ENCODE measurements at places on chromosomes 6 and 20.

GRCh38 chr6:5318617-5319272, 57.4 kb downstream of the FARS2 start:
- DNase-seq, result no peak

GRCh38 chr6:15453622-15454021, 207.8 kb downstream of the JARID2 start:
- no peak for DNase-seq

GRCh38 chr6:157280157-157280556, 43.2 kb downstream of the TMEM242 start:
- DNase-seq, result no peak

GRCh38 chr6:50369996-50370395, 320.3 kb upstream of the DEFB112 start:
- DNase-seq, result no peak

DNA sequence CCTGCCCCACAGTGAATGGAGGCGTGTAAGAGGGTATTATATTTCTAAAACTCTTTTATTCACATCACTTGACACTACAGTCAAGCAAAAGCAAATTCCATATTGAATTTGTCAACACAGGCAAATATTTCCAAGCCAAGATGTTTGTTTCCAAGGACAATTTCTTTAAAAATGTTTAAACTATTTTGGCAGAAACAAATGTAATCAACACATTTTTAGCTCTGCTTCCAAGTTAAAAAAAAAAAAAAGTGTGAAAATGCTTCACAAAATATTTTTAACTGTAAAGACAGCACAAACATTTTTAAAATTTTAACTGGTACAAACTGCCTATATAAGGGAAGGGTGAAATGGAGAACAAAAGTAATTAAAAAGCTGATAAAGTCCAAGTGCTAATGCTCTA, 44.9 kb upstream of the DST start:
- DNase-seq, result no peak

DNA sequence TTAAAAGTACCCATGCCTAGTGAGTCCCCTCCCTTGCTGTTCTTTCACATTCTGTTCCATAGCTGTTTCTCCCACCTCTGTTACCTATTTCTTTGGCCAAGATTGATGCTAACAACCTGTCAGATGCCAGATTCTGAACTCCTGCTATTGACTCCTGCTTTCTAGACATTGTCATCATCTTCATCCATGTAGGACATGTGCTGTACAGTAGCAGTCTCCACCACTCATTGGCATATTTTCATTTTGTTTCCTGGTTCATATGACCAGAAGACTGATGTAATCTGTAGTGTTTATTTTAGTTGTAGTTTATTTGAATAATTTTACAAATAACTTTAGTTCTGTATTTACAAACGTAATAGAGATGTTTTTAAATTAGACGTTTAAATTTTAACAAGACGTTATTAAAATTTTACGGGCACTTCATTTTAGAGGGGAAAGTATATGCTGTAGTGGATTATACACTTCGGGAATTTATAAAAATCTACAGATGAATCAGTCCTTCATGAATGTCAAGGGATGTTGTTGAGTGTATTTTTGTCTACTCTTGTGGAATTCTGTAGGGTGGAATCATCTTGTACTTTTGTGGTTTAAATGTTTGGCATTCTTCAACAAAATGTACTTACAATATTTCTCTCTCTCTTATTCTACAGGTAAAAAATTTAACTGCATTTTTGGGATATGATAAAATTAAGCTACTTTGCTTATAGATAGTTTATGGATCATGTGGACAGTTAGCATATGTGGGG, 34.1 kb downstream of the TRMT11 start:
- DNase-seq, result no peak

- DNase-seq, result no peak
These were observed 124.7 kb upstream of the ZNF217 start for GRCh38 chr20:53718142-53719021.

GRCh38 chr6:162181111-162181510, 546.5 kb downstream of the PRKN start:
- DNase-seq, result no peak

DNA sequence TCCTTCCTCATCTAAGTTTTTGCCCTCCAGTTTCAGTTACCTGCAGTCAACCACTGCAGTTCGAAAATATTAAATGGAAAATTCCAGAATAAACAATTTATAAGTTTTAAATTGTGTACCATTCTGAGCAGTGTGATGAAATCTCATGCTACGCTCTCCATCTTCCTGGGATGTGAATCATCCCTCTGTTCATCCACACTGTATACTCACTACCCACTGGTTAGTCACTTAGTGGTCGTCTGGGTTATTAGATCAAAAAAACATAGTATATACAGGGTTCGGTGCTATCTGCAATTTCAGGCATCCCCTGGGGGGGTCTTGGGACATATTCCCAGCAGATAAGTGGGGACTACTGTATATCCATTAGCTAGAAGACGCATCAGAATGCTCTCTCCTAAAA, 151.9 kb upstream of the SLC22A16 start:
- no peak for DNase-seq

GRCh38 chr6:164034602-164035140, 620.2 kb downstream of the QKI start:
- DNase-seq, result no peak

DNA sequence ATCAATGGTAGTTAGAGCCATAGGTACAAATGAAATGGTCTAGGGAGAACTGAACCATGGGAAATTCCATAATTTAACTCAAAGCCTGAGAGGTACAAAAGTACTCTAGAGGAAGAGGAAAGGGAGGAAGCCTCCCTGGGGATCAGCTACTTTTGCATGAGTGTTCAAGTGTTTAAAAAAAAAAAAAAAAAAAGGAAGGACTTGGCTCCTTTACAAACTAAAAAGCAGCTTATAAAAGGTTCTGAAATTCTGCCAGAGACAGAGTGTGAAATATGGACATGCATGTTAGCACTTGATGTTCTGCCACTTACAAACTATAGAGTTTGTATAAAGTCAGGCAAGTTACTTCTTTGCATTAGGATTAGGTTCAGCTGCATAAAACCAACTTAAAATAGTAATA, 290.0 kb downstream of the TBC1D7 start:
- DNase-seq, result no peak

GRCh38 chr20:46640044-46640443, 11.2 kb downstream of the SLC13A3 start:
- no peak for DNase-seq

DNA sequence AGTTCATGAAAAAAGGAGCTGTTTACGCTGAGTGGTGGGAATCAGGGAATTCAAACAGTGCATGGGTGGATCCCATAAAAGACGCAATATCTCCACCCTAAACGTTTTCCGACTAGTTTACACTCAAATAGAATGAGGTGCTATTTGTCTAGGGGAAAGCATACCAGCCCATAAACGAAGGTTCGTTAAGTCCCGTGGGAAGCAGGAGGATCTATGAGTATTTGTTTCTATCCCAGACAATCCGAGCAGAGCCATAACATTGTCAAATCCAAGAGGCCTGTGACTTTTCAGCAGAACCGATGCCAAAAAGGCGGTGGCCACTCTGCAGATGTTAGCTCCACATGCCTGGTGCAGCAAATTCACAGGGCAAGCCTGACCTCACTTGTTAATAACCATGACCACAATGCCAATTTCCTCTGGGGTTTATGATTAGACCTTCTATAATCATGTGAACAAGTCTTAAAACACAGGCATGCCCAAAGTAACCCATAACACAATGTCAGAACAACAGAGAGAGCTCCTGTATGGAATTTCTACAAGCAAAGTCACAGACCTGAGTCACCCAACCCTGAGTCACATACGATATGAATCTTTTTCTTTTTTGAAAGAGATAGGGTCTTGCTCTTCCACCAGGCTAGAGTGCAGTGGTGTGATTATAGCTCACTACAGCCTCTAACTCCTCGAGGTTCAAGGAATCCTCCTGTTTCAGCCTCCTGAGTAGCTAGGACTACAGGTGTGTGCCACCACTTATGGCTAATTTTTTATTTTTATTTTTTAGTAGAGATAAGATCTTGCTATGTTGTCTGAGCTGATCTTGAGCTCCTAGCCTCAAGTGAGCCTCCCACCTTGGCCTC, 123.3 kb downstream of the KIF13A start:
- no peak for DNase-seq

- no peak for DNase-seq
These were observed 3.0 kb downstream of the THBD start for GRCh38 chr20:23046431-23046830.

- no peak for DNase-seq
These were observed 38.3 kb upstream of the PDYN start for GRCh38 chr20:2032168-2032567.

GRCh38 chr6:90157441-90157840, 139.2 kb downstream of the BACH2 start:
- DNase-seq, result no peak

Measured in renal pelvis (tissue), 12 donors.